ENCODE measurements at places on chromosomes 6 and 20.

GRCh38 chr6:156645097-156645496 lies 132.1 kb upstream of the ARID1B start:
- DNase-seq, result no peak

- no peak for DNase-seq
Observed at GRCh38 chr6:100378576-100378975, 86.1 kb downstream of the SIM1 start.

DNA sequence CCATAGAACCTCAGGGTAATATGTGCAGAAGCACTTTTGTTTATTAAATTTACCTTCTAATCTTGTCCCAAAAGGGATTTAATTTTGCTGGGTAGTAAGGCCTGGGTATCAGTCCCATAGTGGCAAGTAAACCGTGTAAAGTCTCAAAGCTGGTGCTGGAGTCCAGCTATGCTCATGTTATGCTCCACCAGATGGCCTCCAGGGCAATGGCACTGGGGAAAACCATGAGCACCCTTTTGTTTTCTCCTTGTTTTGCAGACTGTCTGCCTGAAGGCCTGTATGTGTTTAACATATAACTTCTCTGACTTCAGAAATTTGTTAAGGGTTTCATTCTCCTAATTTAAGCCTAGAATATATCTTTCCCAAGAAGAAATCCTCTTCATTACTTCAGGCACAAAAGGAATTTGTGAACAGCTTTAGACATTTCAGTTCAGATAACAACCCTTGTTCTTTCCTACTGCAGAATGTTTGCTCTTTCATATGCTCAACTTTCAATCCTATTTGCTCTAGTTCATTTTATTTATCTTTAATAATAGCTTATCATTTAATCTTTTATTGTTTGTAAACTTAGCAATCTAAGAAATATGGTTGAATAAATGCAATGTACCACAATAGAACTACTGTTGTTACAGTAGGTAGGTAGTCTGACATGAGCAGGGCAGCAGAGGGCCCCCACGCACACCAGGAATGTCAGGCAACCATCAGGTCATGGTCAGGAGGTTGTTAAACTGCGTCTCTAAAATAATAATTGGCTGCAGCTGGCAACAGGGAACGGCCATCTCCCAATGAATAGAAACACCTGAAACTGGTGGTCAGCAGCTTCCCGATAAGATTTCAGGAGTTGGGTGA lies 162.8 kb downstream of the TENT5A start:
- DNase-seq, result peak; percentile 23

DNA sequence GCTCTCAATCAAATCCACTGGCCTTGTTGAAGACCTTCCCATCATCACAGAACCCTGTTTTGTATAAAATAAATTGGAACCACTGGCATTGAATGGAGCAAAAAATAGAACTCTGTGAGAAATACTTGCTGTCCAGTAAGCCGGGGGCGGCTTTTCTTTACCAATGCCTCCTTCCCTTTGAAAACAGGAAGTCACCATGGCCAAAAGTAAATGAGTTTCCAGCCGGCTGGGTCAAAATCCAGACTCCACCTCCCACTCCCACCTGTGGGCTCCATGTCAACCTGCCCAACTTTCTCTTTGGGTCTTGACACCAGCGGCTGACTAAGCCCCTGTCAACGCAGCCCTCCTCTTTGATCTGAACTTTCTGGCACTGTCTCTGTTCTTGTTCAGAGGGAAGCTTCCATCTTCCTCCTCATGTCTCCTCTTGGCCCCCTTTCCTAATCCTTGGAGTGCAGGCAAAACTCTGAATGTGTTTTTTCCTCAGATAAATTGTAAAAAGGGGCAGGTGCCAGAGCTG lies 95.2 kb downstream of the TFAP2C start:
- no peak for DNase-seq

DNA sequence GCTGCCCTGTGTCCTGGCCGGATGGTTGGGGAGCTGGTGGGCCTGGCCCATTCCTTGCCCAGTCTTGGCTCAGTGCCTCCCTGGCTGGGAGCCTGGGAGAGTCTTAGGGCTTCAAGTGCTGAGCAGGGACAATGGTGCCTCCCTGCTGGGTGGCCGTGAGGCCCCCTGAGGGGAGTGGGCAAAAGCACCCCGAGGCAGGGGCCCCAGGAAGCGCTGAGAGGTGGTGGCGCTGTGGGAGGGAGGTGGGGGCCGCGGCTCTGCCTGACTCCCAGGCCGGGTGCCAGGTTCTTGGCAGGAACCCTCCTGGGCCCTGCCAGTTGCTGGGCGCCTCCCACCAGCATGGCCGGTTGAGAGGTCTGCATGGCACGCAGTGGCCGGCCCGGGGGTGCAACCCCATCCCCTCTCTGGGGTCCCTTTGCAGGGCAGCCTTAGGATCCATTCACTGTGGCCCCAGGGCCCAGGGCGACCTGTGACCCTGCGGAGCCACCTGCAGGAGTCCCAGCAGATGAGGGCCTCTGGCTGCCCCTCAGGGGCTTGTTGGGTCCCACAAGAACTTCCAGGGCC lies 9.2 kb upstream of the RPS21 start:
- DNase-seq, result no peak

- peak; percentile 61 for DNase-seq
Observed at GRCh38 chr20:58308680-58309527, 611 bp upstream of the RAB22A start.

GRCh38 chr6:13688692-13689196 lies 22.9 kb downstream of the RANBP9 start:
- no peak for DNase-seq

GRCh38 chr6:2168480-2168879 lies 76.9 kb downstream of the GMDS start:
- no peak for DNase-seq

GRCh38 chr6:143967706-143968376 lies 40.2 kb downstream of the PLAGL1 start:
- no peak for DNase-seq

DNA sequence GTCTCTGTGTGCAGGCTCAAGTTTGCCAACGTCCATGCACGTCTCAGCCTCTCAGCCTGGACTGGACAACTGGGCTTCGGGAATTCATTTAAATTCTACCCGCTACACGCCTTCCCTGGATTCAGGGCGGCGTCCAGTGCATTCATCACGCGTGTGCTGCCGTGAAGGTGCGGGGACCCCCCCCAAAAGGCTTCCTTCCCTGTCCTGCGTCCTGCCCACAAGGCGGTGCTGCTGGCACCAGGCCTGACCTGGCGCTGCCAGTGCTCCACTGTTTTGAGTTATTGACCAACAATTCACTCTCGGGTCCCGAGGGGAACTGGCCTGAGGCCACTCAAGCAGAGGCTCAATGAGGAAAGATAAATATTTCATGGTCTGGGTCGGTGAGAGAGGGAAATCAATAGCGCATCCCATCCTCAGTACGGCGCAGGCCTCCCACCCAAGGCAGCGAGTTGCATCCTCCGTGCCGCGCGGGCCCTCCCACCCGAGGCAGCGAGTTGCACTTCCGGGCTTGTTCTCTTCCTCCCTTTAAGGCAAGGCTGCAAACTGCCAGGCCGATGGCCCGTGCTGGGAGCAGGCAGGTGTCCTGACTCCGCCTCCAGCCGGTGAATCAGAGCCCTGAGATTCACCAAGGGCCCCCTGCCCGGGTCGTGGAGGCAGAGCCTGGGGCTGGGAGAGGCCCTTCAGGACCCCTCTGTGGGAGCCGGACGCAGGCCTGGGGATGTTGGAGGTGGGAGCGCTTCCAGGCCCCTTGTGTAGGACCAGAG lies 22.8 kb upstream of the BHLHE23 start:
- peak; percentile 61 for DNase-seq

DNA sequence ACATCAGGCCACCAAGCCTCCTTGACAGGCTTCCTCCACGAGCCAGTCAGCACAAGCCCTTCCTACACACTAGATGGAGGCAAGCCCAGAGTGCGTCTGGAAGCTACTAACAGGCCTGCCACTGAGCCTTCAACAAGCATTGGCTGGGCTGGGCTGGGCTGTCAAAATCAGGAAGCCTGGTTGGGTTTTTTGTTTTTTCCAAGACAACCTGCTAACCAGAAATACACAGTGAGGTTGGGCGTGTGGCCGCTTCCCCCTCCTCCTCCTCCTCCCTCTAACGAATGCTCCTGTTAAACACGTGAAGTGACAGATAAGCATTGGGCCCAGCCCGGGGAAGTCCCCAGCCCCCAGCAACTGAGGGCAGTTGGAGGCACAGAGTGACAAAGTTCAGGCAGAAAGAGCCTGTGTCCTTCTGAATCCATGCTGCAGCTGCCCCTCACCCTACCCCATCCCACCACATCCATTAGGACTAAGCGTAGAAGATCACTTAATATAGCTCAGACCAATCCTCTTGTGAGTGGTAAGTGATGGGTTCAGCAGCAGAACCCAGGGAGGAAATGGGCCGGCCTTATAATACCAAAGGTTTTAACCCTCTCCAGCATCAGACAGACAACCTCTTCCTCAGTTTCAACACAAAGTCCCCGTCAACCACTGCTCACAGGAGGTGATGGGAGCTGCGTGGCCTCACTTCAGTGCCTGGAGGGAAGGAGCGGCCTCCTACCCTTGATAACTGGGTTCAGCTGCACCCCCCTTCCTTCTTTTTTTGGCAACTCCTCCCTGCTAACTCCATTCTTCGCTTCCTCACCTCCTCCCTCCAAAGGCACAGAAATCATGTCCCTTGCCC lies 1.1 kb downstream of the NFATC2 start:
- DNase-seq, result no peak

GRCh38 chr20:13492001-13492481 lies 146.7 kb downstream of the TASP1 start:
- DNase-seq, result no peak

GRCh38 chr6:169799474-169799926 lies 48.1 kb downstream of the ERMARD start:
- peak; percentile 43 for DNase-seq

- peak; percentile 41 for DNase-seq
Observed at GRCh38 chr20:22629927-22630326, 45.6 kb upstream of the FOXA2 start.

GRCh38 chr6:154267508-154268106 lies 89.0 kb downstream of the IPCEF1 start:
- DNase-seq, result no peak

- no peak for DNase-seq
Observed at GRCh38 chr6:71139249-71139648, 149.4 kb upstream of the OGFRL1 start.

- no peak for DNase-seq
Observed at GRCh38 chr20:62707276-62707920, 1.2 kb upstream of the NTSR1 start.

DNA sequence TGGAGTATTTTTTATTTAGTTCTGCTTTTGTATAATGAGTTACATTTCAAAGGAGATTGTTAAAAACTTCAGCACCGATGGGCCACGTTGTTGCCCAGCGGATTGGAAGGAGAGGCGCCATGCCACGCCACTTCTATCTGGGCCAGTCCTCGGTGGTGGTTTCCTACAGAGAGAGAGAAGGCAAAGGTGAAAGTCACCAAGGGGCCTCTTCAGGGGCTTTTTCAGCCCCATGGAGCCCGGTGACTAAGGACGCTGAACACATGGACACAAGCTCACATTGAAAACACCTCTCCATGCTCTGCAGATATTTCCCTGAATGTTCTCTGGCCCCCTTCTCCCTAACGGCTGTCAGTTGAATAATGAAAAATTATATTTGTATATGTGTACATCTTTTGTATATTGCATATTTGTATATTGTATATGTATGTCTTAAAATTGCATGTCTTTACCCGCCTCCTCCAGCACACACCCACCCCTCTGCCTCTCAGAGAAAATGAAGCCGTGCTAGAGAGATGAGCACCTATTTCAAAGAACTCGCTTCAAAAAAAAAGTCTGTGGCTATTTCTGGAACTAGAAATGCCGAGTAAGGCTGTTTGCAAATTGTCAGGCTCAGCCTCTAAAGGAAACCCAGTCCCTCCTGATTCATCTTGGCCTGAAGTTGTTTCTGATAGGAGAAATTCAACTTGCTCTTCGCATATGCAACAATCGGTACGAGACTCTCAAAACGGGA lies 91.9 kb upstream of the CDH4 start:
- DNase-seq, result no peak

- no peak for DNase-seq
Observed at GRCh38 chr6:20084411-20084810, 127.9 kb downstream of the MBOAT1 start.

DNA sequence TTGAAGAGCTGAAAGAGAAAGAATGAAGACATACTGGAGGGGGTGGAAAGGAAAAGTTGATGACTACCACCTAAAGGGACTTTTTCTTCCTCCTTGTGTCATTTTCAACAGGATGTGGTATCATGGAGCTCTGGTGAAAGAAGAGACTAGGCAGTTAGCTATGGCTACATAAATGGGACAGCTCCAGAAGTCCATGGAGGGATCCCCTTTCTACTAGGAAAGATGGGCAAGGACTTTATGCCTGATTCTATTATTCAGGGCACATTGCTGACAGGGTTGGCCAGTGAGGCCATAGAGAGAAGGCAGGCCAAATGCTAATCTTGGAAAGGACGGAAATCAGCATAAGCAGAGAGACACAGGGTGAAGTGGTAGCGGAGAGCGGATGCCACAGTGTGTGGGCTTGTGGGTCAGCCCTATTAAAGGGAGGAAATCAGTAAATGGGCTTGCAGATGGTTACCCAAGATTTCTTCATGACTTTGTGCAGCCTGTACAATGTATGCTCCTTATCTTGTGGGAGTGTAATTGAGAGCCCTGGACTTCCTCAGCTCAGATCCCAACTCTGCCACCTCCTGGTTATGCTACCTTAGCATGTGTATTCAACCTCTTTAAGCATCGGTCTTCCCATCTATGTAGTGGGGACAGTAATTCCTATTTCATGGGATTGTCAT lies 77.4 kb upstream of the TMEM170B start:
- peak; percentile 22 for DNase-seq

- DNase-seq, result peak; percentile 72
Observed at GRCh38 chr20:16922834-16923233, 174.7 kb downstream of the OTOR start.

- DNase-seq, result no peak
Observed at GRCh38 chr6:109824105-109824504, 133.0 kb downstream of the FIG4 start.

DNA sequence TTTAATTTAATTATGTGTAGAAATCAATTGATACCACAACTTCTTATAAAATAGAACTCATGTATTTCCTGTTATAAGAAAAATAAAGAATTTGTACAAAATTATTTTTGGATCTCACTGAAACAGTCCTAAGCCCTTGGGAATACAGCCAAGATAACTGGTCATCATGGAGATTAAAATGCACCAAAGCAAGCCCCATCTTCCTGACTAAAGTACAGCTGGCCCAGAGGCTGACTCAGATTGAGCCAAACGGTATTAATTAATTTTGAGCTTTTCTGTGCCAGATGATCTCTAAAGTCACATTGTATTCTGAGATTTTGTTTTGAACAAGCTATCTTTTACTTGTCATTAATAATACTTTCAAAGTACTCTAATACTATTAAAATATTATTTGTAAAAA lies 978.5 kb downstream of the TBC1D32 start:
- DNase-seq, result no peak

- peak; percentile 5 for DNase-seq
Observed at GRCh38 chr6:50457351-50457750, 256.0 kb upstream of the TFAP2D start.

DNA sequence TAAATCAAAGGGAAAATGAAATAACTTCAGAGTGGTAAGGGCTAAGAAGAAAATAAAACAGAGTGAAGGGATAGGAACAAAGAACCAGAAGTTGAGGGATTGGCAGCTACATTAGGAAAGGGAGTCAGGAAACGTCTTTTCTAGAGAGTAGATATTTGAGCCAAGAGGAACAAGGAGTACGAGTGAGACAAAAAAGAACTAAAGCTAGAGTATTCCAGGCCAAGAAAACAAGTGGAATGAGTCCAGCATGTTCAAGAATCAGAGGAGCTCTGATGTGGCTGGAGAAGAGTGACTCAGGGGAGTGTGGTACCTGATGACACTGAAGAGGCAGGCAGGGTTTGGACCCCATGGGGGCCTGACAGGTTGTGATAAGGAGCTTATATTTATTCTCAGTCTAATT lies 66.3 kb downstream of the CEP162 start:
- no peak for DNase-seq

- DNase-seq, result no peak
Observed at GRCh38 chr6:121142093-121142492, 192.2 kb downstream of the TBC1D32 start.

Data from DMS53 (cell line).